ENCODE measurements at places on chromosomes 13 and 19.

DNA sequence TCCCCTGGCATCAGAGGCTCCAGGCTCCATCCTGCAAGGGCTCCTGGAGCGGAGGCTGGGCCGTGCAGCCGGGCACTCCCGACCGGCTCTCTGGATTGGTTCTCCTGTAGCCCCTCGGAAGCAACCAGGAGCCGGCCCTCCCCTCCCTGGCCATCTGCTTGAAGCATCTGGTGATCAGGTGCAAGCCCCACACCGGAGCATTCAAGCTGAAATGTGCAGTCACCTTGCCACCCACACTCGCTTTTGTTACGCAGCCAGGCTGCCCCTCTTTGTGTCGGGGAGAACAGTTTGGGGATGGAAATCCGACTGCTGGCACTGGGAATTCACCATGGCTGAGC, 258.8 kb downstream of the ZNF536 start:
- no peak overlapping the region for H3K27ac ChIP-seq
- H3K4me3 ChIP-seq = no peak overlapping the region
- H3K27me3 ChIP-seq = no peaks in the 10 kb centered on the region
- no peak for DNase-seq
- H3K36me3 ChIP-seq = no peaks in the 10 kb centered on the region

- no peaks in the 10 kb centered on the region for H3K27me3 ChIP-seq
- H3K36me3 ChIP-seq = no peaks in the 10 kb centered on the region
- no peak for DNase-seq
Observed at GRCh38 chr19:57034544-57034943, 85.2 kb upstream of the USP29 start.

DNA sequence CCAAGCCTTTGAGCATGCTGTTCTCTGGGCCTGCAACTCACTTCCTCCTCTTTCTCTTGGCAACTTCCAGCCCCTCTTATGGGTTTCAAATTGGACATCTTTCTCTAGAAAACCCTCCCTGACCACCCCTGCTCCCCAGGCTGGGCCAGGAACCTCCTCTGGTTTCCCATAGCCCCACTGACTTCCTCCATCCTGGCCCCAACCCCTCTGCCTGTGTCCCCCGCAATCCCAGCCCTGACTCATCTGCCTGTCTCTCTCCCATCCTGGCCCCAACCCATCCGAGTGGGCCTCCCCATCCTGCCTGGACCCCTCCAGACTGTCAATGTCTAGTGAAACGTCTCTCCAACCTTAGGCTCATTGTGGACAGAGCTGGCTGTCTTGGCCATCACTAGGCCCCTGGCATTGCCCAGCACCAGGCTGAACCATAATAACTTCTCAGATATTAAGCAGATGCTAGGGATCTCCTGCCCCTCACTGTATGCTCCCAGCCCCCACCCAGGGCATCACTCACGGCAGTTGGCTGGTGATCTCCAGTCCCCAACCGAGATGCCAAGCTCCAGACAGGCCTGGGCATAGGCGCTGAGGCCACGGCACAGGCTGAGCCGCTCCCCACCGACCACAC, 16.8 kb downstream of the FCGBP start:
- H3K4me3 ChIP-seq = no peak overlapping the region
- no peaks in the 10 kb centered on the region for H3K4me1 ChIP-seq
- H3K36me3 ChIP-seq = no peaks in the 10 kb centered on the region
- DNase-seq = no peak

DNA sequence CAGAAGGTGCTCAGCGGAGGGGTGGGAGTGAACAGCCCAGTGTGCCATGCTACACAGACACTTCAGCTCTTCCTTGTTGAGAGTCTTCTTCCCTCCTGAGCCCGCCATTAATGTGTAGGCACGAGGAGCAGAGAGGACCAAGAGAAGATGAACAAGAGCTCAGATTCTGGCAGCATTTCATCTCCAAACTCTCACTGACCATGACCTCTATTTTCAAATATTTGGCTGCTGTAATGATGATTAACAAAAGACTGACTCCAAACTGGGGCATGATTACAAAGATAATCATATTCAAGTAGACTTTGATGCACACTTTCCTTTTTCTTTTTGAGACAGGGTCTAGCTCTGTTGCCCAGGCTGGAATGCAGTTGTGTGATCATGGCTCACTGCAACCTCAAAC, 236.5 kb downstream of the DCLK1 start:
- no peaks in the 10 kb centered on the region for H3K36me3 ChIP-seq
- no peaks in the 10 kb centered on the region for H3K4me1 ChIP-seq
- no peak overlapping the region for H3K27ac ChIP-seq
- H3K4me3 ChIP-seq = no peak overlapping the region
- H3K27me3 ChIP-seq = no peaks in the 10 kb centered on the region

DNA sequence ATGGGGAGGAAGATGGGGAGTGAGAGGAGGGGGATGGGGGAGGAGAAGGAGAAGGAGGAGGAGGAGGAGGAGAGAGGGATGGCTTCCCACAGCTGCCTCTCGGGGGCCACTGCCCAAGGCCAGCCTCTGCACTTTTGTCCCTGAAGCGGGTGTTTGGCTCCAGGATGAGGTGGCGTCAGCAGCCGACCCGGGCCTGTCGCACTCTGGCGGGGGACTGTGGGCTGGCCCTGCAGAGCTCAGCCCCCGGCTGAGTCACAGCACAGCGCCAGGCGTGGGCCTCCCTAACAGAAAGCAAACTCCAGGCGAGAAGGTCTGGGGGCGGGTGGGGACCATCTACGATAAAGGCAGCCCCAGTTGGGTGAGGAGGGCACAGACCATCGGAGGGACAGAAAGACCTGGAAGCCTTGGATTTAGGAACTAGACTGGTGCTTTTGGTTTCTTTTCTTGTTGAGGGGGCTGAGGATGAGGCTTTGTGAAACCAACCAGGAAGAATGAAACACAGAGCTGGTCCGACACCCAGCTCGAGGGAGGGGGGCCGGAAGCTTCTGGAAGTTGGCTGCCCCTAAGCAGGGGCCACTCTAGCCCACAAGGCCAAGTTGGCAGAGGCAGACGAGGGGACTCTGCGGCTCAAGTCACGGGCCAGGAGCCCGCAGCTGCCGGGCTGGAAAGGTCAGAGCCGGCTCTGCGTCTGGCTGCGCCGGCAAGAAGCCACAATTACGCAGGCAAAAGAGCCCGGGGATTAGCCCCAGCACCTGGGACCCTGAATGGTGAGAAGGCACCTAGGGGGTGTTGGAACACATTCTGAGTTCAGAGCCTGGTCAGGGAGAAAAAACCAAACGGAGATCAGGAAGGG, 18.2 kb downstream of the LSM4 start:
- H3K4me1 ChIP-seq = peaks cover 73% of the 10 kb centered on the region
- H3K36me3 ChIP-seq = peaks cover 5% of the 10 kb centered on the region
- peak overlapping the region; percentile 17 for H3K4me3 ChIP-seq
- no peaks in the 10 kb centered on the region for H3K27me3 ChIP-seq

GRCh38 chr13:44300895-44301638, 72.6 kb upstream of the SERP2 start:
- peak overlapping the region; percentile 58 for H3K27ac ChIP-seq
- H3K4me3 ChIP-seq = no peak overlapping the region
- H3K36me3 ChIP-seq = no peaks in the 10 kb centered on the region
- peak; percentile 87 for DNase-seq

DNA sequence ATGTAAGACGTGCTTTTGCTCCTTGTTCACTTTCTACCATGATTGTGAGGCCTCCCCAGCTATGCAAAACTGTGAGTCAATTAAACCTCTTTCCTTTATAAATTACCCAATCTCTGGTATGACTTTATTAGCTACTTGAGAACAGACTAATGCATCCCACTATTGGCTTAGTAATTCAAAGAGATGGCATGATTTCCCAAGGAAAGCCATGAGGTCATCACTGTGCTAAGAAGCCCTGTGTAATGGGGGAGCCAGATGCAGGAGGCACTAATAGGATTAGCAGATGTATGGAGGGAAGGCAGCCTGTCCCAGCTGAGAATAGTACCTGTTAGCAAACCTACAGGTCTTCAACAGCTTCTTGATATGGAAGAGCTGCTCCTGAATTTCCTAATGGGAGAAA, 38.1 kb downstream of the RUBCNL start:
- DNase-seq = no peak
- no peak overlapping the region for H3K4me3 ChIP-seq
- H3K27me3 ChIP-seq = no peaks in the 10 kb centered on the region
- H3K36me3 ChIP-seq = no peaks in the 10 kb centered on the region
- no peaks in the 10 kb centered on the region for H3K4me1 ChIP-seq
